Coronary artery (tissue), 2 donors: ENCODE measurements at places on chromosomes 6 and 20.

GRCh38 chr6:162217058-162217457 is 510.5 kb downstream of the PRKN start:
- DNase-seq = no peak

- no peak for DNase-seq
Observed at GRCh38 chr6:124822204-124822613, 140.0 kb upstream of the RNF217 start.

GRCh38 chr6:148208298-148208697 is 134.3 kb upstream of the SASH1 start:
- no peak for DNase-seq

GRCh38 chr20:52104546-52105441 is 86.8 kb downstream of the ZFP64 start:
- no peak for DNase-seq
